ENCODE measurements at places on chromosomes 3 and 15.
A peak's percentile ranks its signal among the peaks of the same experiment; 100 is the strongest.

GRCh38 chr15:49573421-49573820 is 47.2 kb downstream of the FAM227B start:
- no peak for DNase-seq

DNA sequence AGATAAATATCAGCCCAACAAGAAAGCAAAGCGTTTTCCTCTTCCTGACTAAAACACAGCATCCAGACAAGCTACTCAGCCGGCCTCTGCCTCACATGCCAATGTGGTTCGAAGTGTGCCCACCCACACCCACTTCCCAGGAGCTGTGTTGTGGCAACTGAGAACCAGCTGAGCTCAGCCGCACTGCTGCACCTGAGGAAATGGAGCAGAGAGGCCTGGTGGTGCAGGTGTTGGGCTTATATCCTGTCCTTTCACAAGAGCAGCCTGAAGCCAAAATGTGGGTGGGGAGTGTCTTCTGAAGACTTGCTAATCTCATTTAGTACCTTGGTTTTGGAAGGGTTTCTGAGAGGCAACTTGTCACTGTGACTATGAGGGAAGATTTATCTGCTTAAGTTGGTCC is 23.0 kb upstream of the RETNLB start:
- DNase-seq, result peak; percentile 35

DNA sequence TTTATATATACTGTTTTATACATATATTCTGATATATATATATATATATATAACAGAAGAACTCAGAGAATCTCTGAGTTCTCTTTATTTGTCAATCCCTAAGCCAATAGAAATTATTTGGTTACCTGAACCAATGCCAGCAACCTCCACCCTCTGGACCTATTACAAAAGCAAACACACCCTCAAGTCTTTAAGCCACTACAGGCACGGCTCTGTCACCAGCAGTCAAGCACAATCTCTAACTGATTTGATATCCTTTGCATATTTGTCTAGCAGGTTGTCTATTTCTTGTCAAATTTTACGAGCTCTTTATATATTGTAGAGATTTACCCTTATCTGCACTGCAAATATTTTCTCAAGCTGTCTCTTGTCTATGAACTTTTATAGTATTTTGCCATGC is 66.6 kb upstream of the TOPAZ1 start:
- DNase-seq, result no peak

- DNase-seq, result no peak
These were observed 116.6 kb downstream of the TRIM42 start for GRCh38 chr3:140794507-140794906.

DNA sequence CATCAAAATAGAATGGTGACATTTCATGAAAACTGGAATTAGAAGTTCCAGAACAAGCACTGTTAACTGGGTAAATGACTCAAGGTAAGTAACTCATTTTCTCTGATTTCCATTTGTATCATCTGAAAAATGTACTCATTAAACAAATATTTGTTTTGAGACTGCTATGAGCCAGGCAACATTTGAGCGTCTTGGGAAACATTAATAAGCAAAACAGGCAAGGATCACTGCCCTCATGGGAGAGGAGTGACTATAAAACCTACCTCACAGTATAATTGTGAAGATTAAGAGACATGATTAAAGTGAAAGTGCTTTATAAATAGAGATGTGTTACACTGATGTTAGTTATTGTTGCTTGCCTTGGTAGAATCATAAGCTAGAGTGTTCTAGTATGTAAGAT is 711.8 kb upstream of the UBE2E2 start:
- no peak for DNase-seq

DNA sequence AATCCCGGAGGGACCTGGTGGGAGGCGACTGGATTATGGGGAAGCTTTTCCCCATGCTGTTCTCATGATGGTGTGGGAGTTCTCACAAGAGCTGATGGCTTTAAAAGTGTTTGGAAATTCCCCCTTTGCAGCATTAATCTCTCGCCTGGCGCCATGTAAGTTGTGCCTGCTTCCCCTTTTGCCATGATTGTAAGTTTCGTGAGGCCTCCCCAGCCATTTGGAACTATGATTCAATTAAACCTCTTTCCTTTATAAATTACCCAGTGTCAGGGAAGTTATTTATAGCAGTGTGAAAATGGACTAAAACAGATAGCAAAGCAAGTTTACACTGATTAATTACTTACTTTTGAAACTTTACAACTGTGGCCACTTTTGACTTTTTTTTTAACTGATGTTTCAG is 10.6 kb upstream of the U2SURP start:
- DNase-seq, result no peak

- no peak for DNase-seq
These were observed 621.5 kb upstream of the TBL1XR1 start for GRCh38 chr3:177818712-177819240.

DNA sequence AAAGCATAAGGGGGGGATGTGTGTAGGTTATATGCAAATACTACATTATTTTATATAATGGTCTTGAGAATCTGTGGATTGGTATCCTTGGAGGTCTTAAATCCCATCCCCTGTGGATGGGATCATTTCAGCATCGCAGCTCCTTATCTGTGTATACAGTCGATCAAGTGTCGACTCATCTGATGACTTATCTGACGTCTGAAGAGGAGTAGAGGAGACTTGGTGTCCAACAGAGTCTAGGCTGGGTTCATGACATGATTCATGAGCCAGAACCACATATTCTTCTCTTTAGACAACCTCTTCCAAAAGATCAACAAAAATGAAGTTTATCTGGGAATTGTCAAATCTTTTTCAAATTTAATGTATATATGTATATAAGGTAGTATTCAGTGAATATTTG is 220.7 kb downstream of the NR2F2 start:
- DNase-seq, result no peak

GRCh38 chr3:159584421-159584820 is 404.2 kb upstream of the IL12A start:
- no peak for DNase-seq
